ENCODE measurements at places on chromosomes 3 and 15.
A peak's percentile ranks its signal among the peaks of the same experiment; 100 is the strongest.

DNA sequence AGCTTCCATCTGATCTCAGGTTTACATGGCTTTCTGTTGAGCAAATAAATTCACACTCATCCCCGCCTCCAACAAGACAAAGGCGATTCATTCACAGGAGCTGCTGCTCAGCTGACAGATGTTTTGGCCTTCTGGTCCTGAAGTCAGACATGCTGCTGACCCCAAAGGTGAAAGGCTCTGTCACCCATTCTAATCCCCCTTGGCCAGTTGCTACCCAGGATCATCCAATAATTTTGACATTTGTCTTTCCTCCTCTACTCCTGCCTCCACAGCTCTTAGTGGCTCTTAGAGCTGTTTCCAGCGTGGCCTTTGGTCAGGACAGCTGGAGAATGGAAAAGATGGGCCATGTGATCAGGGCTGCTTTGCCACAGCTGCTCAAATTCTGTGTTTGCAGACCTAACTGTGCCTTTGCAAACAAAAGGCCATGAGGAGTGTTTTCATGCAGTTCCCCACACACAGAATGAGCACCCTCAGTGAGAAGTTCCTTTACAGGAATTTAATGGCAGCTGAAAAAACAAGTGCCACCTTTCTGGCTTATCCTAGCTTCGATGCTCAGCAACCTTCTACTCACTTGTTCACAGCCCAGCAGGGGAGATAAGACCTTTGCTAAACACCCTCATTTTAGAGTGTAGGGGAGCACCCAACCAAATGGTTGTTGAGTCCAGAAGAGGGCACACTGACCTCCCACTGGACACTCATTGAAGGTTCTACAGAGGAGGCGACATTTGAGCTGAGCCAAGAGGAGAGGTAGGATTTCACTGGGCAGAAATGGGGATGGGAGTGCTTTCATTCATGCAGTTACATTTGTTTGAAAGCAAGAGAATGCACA is 39.0 kb downstream of the CYP19A1 start:
- DNase-seq, result no peak

GRCh38 chr3:105366326-105367062 is at the start of gene ALCAM:
TSS of gene ALCAM (plus strand) at chr3:105366909.
- DNase-seq, result peak; percentile 80

DNA sequence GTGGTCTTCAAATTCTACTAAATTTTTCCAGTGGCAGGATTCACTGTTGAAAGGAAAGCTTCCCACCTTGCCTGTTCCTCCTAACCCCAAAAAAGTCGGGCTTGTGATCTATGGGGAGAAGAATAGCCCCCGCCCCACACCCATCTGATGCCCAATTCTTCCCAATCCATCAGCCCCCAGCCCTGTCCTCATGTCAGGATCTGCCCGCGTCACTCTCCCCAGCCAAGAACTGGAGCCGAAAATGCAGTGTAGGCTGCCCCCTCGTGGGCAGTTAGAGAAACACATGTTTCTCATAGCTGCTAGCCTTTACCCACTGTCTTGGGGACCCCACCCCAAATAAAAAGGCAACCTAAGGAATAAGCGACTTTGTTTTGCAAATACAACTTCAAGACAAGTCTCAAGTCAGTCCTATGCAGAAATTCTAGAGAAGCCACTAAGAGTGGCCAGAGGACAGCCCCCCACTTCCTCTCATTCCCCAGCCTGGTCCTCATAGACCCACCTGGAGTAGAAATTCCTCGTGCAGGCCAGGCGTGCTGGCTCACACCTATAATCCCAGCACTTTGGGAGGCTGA is 13.0 kb upstream of the CSK start:
- peak; percentile 63 for DNase-seq

DNA sequence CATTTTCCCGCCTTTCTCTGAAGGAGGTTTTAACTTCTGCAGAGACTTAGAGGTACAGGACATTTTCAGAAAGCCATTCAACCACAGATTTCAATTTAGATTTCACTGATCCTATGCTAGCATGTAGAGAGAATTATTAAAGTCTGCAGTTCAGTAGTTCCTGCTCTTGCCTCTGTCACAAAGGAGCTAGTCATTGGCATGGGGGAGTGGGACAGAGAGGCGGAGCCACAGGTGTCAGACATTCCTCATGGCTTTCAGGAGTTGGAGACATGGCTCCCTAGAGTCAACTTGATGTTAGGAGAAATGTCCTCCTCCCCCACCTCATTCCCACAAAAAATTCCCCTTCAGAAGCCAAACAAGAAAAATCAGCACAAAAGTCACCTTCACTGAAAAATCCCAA is 66.0 kb upstream of the SIAH2 start:
- no peak for DNase-seq

GRCh38 chr15:73691396-73691795 is 7.2 kb downstream of the CD276 start:
- no peak for DNase-seq

GRCh38 chr15:51600114-51600513 is 22.5 kb downstream of the DMXL2 start:
- DNase-seq, result no peak

GRCh38 chr3:117885011-117885441 is 1149.6 kb downstream of the IGSF11 start:
- DNase-seq, result no peak

DNA sequence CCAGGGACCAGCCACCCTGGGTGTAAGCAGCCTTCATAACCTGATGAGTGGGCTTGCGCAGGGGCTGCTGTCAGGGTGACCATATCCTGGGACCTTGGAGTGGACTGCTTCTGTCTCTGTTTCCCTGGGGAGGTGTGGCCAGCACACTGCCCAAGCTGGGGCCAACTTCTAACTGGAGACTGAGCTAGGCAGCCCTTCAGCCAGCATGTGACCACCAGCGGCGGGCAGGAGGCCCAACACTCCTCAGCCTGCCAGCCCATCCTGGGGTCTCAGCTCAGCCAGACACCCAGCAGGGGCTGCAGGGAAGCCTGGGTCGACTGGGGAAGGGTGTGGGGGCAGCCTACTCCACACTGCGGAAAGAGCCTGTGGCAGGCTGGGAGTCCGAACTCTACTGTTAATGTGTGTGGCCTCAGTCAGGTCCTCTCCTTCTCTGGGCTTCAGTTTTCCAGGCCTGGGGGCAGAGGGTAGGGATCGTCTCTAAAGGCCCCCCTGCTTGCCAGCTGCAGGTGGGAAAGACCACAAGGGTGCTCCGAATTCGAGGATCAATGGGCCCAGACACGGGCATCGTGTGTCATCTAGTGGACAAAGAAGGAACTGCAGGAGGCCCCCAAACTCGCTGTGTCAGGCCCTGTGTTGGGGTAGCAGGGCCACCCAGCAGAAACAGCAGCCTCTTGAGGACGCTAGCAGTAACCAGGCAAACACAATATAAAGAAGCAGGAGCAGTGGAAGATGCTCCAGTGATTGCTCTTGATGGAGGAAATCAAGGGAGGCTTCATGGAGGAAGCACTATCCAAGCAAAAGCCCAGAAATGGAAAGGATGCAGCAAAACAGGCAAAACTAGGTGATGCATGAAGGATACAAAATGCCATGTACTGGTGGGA is 2.0 kb upstream of the SEMA3G start:
- peak; percentile 84 for DNase-seq

DNA sequence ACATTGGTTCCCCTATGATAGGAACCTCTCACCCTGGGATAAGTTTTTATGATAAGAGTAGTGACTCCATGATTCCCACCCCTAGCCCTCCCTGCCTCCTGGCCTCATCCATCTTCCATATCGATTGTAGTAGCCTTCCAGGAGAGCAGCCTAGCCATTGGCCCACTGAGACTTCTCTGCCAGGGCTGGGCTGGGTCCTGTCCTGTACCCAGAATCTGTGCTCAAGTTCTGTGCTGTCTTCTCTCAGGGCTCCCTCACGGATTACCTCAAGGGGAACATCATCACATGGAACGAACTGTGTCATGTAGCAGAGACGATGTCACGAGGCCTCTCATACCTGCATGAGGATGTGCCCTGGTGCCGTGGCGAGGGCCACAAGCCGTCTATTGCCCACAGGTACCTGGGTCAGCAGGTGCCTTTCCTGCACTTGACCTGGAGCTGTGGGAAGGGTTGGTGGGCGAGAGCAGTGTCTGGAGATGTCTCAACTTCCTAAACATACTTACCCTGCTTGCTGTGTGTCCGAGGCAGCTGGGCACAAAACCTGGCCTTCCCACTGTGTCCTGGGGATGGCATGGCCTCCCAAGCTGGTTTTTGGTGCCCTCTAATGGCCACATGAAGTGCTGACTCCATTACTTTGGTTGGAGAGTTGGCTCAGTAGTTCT is 16.6 kb upstream of the EXOG start:
- no peak for DNase-seq

DNA sequence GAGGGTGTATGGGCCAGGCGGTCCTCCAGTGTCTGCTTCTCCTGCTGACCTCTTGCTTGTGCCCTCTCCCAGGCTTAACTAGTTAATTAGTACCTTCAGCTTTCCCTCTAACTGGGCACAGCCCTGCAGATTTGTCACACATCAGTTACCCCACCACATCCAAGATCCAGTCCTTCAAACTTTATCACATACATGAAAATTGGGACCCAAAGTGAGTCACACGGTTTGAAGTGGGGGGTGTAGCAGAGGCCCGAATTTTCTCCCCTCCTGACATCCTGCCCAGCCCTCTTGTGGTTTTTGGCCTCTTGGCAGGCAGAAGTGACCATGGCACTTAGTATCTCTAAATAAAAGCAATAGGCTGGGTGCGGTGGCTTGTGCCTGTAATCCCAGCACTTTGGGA is 3.9 kb downstream of the MAPKAPK3 start:
- no peak for DNase-seq

- no peak for DNase-seq
Measured at GRCh38 chr3:196603683-196604082, 35.2 kb downstream of the FBXO45 start.

DNA sequence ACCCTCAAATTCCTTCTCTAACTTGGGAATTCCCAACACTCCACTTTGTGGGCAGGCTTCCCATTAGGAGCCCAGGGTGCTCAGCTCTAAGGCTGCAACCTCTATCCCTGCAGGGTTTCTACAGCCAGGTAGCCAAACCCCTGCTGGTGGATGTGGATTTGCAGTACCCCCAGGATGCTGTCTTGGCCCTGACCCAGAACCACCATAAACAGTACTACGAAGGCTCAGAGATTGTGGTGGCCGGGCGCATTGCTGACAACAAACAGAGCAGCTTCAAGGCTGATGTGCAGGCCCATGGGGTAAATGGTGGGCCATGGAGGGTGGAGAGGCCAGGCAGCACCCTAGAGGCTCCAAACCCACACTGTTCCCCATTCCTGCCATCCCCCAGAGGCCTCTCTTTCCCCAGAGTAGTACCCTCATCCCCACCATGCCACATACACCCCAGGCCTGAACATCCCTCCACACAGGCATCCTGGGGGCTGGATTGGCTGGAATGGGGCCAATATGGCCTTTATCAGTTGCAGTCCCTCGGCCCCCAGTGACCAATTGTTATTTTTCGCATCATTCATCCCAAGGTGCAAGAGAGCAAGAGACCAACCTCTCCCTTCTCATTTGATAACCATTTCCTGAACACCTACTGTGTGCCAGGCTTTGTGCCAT is 7.7 kb downstream of the ITIH1 start:
- peak; percentile 39 for DNase-seq

GRCh38 chr3:168047190-168047795 is 48.4 kb downstream of the GOLIM4 start:
- no peak for DNase-seq

DNA sequence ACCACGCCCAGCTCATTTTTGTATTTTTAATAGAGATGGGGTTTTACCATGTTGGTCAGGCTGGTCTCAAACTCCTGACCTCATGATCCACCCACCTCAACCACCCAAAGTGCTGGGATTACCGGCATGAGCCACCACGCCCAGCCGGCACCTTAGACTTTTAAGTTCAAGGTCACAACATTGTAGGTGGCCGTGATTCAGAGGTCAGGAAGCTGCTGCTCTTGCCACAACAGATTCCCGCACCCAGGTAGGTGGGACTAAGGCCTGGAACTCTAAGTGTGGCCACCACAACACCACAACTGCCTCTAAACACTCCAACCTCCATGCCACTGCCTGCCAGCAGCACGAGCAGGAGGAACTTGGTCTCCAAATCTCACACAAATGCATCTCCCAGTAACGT is 196.8 kb downstream of the STT3B start:
- DNase-seq, result no peak

- DNase-seq, result no peak
Measured at GRCh38 chr15:52139599-52140462, 27.3 kb upstream of the BCL2L10 start.

- no peak for DNase-seq
Measured at GRCh38 chr3:43707998-43708397, 17.3 kb downstream of the ABHD5 start.

DNA sequence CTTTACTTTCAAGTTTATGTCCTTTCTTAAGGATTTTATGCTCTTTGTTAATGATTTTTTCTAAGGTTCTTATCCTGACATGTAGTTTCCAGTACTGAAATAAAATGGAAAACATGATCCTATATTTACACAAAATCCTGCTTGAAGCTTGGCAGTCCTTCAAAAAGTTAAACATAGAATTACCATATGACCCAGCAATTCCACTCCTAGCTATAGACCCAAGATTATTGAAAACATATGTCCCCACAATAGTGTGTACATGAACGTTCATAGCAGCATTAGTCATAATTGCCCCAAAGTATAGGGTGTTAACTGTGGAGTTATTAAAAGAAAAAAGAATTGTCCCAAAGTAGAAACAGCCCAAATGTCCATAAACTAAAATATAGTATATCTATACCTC is 33.2 kb downstream of the ITGB5 start:
- DNase-seq, result no peak

GRCh38 chr15:43168192-43169107 is 16.8 kb upstream of the CCNDBP1 start:
- no peak for DNase-seq

GRCh38 chr3:160927620-160928019 is 171.6 kb downstream of the PPM1L start:
- DNase-seq, result no peak

DNA sequence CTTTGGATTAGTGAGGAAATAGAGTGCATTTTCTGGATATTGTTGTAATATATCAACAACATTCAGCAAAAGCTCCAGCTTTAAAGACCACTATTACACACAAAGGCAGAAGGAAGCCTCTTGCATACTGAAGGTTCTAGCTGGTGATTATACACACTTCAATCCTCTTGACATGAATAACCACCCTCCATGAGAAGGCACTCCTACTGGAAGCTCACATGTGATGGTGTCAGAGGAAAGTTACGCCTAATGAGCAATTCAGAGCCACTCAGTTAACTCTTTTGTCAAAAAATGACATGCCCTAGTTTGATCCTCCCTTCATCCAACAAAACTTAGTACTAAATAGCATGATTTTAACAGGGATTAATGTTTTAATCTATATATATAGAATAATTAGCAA is 124.6 kb upstream of the LYSMD4 start:
- DNase-seq, result no peak

- no peak for DNase-seq
Measured at GRCh38 chr3:52126500-52126899, 27.7 kb downstream of the POC1A start.

All from activated naive CD4-positive, alpha-beta T cell treated with anti-CD3 and anti-CD28 coated beads, Interleukin-2, amount 50 U/mL, for 72 hours (primary cell).